ENCODE measurements at places on chromosomes 12 and 14.

GRCh38 chr14:63295231-63295685 is 23.5 kb downstream of the GPHB5 start:
- DNase-seq: no peak

DNA sequence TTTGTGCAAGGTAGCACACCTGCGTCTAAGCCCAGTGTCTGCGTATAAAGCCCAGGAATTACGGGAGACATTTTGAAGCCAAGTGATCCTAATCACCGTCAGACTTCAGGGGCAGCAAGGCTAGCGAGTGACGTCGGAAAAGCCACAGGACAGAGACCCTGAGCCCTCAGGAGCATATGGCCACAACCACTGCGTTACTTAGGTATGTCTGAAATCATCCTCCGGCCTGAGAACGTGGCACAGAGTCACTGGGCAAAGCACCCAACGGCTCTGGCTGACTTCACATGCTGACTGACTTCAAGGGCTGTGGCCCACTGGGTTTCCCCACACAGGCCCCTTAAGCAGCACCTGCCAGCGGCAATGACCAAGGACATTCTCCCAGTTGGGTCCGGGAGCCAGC is 71.5 kb downstream of the RIMBP2 start:
- no peak for DNase-seq

DNA sequence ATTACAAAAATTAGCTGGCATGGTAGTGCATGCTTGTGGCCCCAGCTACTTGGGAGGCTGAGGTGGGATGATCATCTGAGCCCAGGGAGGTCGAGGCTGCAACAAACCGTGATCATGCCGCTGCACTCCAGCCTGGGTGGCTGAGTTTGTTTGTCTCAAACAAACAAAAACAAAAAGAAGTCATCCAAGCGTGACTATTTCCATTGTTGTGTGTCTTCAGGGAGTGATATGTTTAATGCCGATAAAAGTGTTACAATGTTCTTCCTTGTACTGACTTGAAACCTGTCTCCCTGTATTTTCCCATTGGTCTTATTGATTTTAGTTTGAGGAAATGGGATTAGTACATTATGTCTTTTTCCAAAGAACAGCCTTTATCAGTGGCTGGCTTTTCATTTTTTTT is 75.6 kb upstream of the USP44 start:
- no peak for DNase-seq

- no peak for DNase-seq
Observed at GRCh38 chr14:92942976-92943710, 20.2 kb downstream of the CHGA start.

GRCh38 chr14:29205658-29206057 is 439.1 kb downstream of the FOXG1 start:
- DNase-seq: no peak

GRCh38 chr14:96351986-96352385 is 11.2 kb downstream of the ATG2B start:
- DNase-seq: no peak
